NCI-H1694 treated with DMSO at 0.1 percent for 48 hours (cell line): ENCODE measurements at places on chromosomes 4 and X.

DNA sequence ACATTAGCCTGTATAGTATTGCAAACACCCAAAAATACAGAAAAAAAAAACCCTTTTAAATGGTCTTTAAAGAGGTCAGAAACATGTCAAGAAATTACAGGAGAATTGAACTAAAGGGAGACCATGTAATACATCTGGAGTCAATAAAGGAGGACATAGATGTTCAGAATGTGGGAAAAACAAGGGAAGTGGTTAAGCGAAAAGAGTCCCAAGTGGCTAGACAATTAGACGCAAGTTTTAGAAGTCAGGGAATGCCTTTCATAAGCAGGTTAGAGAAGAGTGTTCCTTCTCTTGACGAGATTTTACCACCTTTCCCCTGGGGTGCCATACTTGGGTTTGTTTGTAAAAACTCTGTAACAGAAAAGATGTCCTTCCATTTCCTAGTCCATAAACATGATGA is 7.8 kb downstream of the LNX1 start:
- no peak for DNase-seq

- DNase-seq, result no peak
These were observed 114.6 kb upstream of the CBR4 start for GRCh38 chr4:169124661-169125060.

DNA sequence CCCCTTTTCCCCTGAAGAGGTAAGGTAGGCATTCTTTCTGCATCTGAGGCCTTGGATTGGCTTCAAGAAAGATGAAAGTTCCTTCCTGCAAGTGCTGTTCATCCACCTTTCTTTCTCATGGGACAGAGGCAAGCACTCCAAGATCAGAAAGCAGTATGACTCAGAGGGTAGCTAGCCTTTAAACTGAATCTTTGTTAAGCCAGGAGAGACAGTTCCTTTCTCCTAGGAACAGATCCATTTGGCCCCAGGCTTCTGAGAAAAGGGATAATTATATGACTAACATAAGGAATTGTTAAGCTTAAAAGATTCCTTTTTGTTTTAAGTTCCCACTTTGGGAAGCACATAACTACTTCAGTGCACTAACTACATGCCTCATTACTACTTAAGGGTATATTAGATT is 192.0 kb downstream of the PPP3CA start:
- no peak for DNase-seq

DNA sequence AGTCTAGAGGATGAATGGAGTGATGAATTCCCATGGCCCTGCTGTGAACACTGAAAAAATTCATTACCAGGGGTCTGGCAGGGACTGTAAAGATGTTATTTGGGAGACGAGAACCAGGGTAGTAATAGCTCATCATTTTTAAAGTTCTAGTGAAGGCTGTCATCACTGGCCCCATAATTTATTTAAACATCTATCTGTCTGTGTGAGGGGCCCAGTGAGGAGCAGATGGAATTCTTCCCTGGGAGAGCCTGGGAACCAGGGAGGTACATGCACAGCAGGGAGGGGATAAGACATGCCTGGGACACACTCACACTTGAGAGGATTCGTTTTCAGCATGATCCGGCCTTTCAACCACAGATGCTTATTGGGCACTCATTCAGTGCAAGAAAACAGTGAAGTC is 162.0 kb downstream of the PDGFRA start:
- DNase-seq, result no peak

- DNase-seq, result no peak
These were observed 77.5 kb downstream of the HCCS start for GRCh38 chrX:11188664-11189063.

GRCh38 chr4:47798165-47798564 is 39.7 kb downstream of the CORIN start:
- DNase-seq, result no peak

- DNase-seq, result no peak
These were observed 79.1 kb downstream of the TRAPPC11 start for GRCh38 chr4:183738081-183738673.

- no peak for DNase-seq
These were observed 158.4 kb downstream of the CHIC2 start for GRCh38 chr4:53905941-53906377.

DNA sequence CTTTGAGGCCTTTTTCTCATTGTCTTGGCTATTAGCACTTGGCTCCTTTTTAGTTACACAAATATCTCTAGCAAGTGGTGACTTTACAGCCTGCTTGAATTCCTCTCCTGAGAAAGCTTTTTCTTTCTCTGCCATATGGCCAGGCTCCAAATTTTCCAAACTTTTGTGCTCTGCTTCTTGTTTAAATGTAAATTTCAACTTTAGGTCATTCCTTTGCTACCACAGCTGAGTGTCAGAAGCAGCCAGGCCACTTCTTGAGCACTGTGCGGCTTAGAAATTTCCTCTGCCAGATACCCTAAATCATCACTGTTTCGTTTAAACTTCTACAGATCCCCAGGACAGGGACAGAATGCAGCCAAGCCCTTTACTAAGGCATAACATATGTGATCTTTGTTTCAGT is 222.4 kb downstream of the FBXO8 start:
- DNase-seq, result no peak

DNA sequence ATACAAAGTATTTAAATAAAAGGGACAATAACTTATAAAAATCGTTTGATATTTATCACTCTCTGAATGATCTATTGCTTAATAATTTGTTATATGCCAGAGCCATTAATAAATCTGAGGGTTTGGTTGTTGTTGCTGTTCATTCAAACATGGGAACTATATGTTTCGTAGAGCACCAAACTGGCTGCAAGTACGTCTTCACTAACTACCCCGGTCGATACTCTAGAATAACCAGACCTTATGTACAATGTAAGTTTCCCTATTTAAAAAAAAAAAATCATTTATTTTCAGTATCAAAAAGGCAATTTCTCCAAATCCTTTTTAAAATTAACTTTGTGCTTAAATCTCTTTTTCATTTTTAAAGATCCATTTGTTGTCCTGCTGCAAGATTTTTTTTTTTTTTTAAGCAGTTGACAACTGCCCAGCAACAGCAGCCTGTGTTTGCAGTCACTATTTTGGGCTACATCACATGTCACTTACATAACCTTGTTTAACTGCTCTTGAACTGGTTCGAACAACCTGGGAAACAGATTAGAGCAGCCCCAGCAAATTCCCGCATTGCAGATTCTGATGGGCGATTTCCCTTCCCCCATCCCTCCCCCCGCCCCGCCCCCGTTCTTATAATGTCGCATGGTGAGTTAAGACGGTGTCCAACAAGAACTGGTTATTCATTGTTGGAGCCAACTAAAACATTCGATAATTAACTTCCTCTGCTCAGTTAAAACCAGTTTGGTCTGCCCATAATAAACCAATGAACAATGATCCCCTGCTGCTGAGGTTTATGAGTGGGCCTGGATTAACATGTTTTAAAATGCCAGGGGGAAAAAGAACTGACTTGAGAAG is 238.9 kb downstream of the NR3C2 start:
- DNase-seq, result no peak

- DNase-seq, result no peak
These were observed 999.4 kb downstream of the GLUD2 start for GRCh38 chrX:122046815-122047214.

GRCh38 chr4:3878678-3879077 is 112.5 kb downstream of the ADRA2C start:
- DNase-seq, result no peak

DNA sequence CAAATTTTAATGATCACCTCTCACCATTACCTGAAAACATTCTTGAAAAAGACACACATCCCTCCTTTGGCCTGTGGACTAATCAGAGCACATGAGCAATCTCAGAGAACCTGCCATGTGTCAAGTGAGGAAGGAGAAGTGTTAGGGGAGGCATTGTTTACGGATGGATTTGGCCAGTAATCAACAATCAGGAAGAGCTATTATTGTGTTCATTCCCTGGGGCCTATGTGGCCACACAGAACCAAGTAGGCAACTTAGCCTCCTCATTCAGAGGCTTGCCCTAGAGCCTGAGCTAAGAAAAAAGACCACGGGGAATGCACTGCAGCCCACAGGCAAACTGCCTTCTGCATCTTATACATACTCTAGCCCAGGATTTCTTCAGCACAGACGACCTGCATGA is 40.6 kb upstream of the DOCK11 start:
- DNase-seq, result no peak

GRCh38 chr4:42914937-42915336 is 22.4 kb downstream of the GRXCR1 start:
- no peak for DNase-seq

DNA sequence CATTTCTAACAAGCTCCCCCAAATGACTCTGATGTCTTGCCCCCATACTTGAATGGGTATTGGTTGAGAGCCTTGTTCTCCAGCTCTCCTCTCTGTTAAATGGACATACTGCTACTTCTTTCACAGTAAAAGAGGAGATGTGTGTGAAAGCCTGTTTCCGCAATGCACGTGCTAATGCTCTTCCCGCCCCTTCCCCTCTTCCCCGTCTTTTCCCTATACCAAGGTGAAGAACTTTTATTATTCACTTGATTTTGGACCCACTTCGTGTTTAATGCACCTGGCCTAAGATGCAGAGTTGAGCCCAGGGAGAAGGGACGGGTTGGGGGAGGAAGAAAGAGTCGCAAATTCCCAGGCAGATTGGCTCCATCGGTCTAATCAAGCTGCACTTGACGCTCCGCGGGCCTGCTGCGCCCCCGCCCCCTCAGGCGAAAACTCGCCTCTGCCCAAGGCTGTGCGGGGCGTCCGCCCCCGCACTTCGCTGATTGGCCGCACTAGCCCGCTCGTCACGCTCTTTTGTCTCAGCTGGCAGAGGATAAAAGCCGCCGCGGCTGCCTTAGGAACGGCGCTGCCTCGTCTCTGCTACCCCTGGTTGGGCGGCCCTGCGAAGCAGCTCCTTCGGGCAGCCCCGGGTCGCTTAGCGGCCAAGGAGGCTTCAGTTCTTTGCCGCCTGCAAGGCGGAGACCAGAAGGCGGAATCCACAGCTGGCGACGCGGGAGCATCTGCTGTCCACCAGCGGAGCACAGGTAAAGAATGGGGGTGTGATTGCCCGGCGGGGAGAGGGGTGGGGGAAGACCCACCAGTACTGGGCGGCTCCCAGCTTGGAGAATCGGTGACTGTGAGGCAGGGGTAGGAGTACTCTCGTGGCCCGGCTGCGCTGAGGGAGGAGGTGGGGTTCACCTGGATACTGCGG is at the start of gene ZCCHC12:
Gene ZCCHC12, plus strand, starts transcription at position 562 of the 910 bp plus-strand sequence. CDS start 1,421 bp downstream, outside the sequence.
- peak; percentile 50 for DNase-seq

- no peak for DNase-seq
These were observed 10.7 kb downstream of the TLR3 start for GRCh38 chr4:186079694-186080093.
